Fibroblast of skin of left quadriceps (primary cell): ENCODE measurements at places on chromosomes 6 and 20.

GRCh38 chr6:134177753-134178160 lies 125.3 kb upstream of the SLC2A12 start:
- peak; percentile 70 for DNase-seq

- DNase-seq = no peak
These were observed 57.0 kb upstream of the PREP start for GRCh38 chr6:105459864-105460263.

GRCh38 chr20:6806275-6806674 lies 38.8 kb downstream of the BMP2 start:
- no peak for DNase-seq

DNA sequence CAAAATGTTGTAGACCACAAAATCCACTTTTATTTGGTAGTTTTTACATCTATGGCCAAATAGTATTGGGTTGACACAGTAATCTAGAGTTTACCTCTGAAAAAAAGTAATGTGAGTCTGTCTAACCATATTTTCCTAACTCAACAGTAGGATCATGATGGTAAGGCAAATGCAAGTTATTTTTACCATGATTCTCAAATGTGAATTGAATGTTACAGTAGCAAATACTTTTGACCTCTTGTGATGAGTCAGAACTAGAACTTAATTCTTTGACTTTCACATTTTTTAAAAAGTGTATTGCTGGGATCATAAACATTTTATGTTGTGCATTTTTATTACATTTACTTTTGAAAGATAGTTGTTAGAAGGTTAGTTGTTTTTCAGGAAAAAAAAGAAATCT lies 22.0 kb downstream of the RNF146 start:
- DNase-seq = no peak

GRCh38 chr20:39627765-39628164 lies 665.6 kb downstream of the DHX35 start:
- DNase-seq = no peak

DNA sequence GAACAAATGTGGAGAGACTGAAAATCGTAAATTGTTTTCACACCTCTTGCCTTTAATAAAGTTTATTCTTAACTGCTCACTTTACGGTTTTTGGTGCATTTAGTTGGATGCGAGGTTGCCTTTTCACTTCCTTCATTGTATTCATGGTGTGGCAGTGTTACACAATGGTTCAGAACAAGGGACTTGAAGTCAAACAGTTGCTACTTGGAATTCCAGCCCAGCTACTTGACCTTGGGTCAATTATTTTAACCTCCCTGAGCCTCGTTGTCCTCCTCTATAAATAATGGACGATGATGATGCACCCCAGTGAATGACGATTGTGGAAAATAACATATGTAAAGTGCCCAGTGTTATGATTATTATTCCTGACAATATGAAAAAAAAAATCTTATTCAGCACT lies 72.3 kb downstream of the CARMIL1 start:
- DNase-seq = no peak

GRCh38 chr6:11276228-11276627 lies 43.8 kb upstream of the NEDD9 start:
- DNase-seq = no peak

DNA sequence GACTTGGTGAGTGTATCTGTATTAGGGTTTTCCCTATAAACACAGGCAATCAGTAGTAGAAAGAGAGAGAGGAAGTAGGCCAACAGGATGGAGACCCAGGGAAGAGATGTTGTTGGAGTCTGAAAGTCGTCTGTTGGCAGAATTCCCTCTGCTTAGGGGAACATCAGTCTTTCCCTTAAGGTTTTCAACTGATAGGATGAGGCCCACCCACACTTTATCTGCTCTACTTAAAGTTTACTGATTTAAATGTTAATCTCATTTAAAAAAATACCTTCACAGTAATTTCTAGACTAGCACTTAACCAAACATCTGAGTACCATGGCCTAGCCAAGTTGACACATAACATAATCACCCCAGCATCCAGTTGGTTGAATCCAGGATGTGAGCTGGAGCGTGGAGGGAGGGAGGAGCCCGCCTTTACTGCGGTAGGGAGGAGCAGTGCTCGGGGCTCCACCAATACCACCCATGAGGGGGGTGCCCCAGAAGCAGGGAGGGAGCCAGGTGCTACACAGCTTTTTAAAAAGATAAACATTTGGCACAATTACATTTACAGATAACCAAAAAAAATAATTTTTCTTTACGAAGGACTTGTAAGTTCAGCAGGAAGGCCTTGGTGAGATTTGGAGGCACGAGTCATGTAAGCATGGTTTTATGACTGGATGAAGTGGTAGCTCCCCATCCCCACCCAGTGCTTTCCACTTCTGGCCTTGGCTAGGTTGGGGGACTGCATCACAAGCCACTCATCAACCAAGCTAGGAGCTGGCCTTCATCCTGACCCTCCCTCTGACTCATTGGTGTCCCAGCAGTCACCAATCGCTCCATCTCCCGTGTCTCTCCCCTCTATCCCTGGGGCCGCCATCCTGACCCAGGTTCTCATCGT lies 18.4 kb upstream of the SNX9 start:
- DNase-seq = no peak

DNA sequence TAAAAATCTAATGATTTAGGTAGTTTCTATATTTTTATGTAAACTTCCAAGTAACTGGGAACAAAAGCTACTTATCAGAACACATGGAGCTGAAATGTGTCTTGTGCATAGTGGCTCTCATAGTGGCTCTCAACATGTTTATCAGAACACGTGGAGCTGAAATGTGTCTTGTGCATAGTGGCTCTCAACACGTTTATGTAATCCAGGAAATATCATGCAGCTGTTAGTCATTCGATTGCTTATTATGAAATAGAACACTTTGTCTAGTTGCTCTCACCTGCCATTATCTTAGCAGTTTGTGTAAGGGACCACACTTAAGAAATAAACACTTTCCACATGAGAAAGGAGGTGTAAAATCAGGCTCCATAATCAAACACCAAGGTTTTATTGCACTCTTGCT lies 119.2 kb upstream of the ASCC3 start:
- DNase-seq = no peak

GRCh38 chr6:44304282-44305199 lies 8.6 kb downstream of the AARS2 start:
- DNase-seq = no peak

- DNase-seq = no peak
These were observed 233.0 kb downstream of the ERMARD start for GRCh38 chr6:169984181-169985120.

DNA sequence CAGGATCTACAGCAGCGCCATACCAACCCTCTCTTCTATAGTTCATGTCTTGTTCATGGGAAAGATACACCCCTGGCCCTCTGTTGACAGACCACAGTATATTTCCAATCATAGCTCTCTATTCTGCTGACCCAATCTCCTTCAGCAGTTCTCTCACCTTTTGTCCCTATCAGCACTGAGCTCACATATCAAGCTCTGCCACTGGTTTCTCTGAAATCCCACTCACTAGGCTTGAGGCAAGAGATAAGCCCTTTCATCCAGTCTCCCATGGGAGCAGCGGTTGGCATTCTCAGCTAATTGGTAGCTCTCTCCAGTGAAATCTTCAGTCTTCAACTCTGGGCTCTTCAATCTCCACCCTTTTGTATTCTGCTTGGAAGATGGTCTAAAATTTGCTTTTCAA lies 313.4 kb downstream of the GJA1 start:
- DNase-seq = no peak

DNA sequence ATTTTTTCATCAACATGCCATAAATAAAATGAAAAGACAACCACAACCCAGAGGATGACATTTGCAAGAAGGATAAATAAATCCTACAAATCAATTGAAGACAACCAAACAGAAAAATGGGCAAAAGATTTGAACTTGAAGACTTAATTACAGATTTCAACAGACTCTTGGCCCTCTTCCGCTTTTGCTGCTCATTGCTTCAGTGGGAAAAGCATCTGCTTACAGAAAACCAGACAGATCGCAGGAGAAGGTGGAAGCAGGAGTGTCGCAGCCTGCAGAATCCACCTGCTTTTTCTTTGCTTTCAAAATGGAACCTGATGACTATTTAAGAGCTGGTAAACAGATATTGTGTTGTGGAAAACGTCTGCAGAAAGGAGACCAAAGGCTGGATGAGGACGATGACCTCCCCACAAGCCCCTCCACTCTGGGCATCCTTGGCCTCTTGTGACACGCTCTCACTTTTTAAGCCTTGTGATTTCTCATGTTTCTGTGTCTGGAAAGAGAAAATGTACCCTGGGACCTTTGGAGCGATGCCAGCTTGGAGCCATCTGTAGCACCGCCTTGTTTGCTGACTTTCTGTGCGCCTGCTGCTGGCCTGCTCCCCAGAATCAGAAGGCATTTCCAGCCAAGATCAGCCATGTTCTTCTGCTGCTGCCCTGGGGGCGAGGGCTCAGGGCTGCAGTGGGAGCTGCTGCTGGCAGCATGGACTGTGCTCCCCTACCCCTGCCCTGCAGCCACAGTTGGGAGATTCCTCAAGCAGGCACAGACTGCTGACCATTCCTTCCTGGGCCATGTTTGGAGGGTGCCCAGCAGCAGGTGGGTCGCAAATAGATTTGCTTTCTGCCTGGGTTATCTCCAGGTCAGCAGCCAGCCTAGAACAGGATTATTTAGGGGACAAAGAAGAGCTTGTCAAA lies 3.6 kb upstream of the CSTL1 start:
- DNase-seq = no peak

GRCh38 chr20:3459881-3460307 lies 10.9 kb upstream of the ATRN start:
- no peak for DNase-seq

DNA sequence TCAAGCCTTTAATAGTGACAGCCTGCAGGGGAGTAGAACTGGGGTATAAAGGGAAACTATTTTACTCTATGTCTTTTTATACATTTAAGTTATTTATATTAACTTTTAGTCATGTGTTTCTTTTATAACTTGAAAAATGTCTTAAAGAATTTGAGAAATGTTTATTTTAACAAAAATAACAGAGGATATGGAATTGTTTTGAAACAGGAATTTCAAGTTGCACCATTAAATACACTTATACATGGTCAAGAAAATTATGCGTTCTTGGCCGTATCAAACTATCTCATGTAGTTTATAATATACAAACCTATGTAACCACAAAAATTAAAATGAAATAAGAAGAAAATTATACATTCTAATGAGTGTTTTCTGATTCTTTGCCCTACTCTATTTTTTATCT lies 282.7 kb downstream of the GRIK2 start:
- DNase-seq = no peak

- DNase-seq = no peak
These were observed 3.4 kb upstream of the PTK6 start for GRCh38 chr20:63540417-63541186.

GRCh38 chr6:79239536-79240168 lies 5.2 kb upstream of the HMGN3 start:
- DNase-seq = no peak

DNA sequence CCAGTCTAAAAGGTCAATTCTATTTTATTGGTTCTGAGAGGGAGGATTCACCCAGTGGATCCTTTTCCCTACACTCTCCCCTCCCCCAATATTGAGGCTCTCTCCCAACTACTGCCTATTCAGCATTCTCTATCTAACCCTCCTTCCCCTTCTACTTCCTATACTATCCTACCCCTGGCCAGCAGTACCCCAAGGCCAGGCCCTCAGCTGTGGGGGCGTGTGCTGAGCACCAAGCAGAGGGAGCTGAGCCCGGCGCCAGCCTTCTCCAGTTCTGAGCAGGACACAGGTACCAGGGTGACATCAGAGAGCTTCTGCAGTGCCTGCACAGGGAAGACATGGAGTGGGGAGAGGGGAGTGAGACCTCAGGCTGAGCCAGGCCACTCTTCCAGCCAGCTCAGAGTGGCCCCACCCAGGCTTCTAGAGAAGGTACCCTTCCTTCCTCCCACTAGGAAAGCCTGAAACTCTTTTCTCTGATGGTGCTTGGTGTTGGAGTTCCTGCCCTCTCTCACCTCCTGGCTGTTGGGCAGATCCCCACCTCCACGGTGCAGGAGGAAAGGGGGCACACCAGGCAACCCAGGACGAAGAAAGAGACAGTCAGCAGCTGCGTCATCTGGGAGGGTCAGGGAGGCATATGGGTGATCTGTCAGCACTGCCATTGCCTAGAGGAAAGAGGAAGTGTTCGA lies 1.9 kb downstream of the DDAH2 start:
- no peak for DNase-seq
